ENCODE measurements at places on chromosomes 1 and 21.

DNA sequence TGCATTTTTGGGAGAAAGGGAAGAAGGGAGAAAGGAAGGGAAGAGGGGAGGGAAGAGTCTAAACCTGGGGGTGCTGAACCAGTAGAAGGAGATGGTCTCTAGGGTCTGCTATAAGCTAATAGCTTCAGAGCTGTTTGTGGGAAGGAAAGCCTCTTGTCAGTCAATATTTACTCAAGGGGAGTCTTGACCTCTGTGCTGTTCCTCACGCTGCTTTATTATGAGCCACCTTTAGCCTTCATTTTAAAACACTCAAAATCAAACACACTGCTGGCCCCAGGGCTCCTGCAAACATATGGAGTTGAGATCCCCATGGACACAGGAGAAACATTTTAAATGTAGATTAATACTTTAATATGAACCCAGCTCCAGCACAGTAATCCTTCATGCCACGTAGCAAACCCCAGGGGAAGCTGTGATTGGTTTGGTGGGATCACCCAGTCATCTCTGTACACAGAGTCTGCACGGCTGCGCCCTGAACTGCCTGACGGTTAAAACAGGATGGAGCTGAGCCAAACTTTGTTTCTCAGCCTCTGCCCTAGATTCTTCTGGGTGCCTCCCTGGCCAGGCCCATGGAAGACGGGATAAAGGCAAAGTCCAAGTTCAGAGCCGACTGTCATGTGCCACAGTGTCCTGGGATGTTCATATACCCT lies 40.2 kb upstream of the VWA5B1 start:
- no peak for DNase-seq

DNA sequence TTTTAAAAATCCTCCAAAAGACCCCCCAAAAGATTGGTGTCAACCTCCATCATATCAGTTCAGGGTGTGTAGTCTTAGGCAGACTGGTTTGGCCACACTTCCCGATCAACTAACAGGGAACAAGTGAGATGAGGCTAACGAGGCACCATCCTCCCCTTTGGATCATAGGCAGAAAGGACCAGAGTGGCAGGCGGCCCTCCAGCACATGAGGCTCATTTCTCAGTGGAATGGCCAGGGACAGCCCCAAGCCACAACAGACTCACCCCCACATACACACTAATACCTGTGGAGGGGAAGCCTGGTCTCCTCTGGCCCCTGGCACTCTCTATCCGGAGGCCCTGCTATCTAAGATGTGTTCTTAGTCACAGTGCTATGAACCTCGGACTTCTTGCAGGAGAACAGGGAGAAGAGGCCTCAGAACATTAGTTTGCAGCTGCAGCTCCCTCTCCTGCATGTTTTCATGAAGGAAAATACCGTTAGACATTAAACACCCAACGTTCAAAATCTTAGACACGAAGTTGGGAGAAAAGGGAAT lies 17.3 kb upstream of the CAPN2 start:
- DNase-seq = no peak

GRCh38 chr1:182395906-182396305 lies 4.3 kb upstream of the GLUL start:
- no peak for DNase-seq

DNA sequence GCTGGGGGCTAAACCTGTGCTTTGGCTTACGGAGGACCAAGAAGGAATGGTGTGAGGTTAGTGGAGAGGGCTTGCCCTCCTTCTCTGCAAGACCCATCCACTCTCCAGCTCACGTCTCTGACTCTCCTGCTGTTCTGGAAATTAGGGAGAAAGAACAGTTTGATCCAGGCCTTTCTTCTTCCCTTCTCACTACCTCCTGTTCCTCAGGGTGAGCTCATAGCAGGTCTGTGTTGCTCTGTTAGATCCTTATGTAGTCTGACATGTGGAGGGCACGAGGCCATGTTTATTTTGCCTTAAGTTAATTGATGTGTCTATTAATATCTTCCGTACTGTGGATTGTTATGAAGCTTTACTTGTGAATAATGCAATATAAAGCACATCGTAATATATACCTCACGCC lies 315.0 kb downstream of the GRIK1 start:
- DNase-seq = no peak

DNA sequence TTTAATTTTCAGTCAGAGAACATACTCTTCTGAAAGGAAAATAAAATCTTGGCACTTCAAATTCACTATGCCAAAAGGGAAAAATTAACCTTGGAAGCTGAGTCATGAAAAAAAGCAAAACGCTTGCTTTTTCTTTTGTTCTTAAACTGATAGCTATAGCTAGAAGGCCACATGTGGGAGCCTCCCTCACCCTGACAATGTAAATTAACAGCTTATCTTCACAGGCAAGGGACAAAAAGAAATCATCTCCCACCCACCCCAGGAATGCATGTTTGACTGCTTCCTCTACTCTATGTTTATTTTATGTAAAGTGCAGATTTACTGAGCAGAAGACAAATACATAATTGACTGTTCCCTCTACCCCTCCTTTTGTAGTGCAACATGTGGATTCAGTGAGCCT lies 38.0 kb downstream of the EBNA1BP2 start:
- DNase-seq = no peak

DNA sequence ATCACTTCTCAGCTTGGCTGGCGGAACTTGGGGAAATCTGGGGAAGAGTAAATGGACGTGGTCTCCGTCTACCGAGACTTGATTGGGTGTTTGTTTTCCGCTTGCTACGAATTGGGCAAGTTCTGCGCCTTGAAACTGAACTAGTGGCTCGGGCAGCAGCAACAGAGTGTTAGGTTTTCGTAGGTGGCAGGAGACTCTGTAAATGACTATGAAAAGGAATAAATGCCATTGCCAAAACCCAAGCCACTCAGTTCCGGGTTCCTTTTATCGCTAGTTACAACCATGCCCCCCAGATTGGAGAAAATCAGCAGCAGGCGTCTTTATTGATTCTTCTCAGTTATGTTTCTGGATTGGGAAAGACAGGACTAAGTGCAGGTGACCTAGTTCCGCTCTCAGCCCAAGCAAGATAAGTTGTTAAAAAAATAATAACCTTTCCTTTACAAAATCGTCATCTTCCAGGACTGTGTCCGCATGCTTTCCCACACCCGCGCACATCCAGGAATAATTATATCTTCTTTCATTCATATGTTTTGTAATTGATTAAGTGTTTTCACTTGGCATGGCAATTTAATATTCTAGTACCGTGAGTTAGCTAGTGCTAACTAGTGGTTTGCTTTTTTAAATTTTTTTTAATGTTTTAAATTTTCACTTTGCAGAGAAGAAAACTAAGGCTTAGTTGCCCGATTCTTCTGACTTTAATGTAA lies 3.4 kb downstream of the LHX9 start:
- DNase-seq = no peak

Measured in Right ventricle myocardium inferior (tissue), 1 donor.